ENCODE measurements at places on chromosomes 7 and 10.
A peak's percentile ranks its signal among the peaks of the same experiment; 100 is the strongest.

- H3K27me3 ChIP-seq, result no peaks in the 10 kb centered on the region
- H3K36me3 ChIP-seq, result no peaks in the 10 kb centered on the region
- no peak for DNase-seq
- H3K27ac ChIP-seq, result no peak overlapping the region
These were observed 2.7 kb downstream of the EXOC6 start for GRCh38 chr10:92851003-92851402.

- H3K4me1 ChIP-seq, result no peaks in the 10 kb centered on the region
- no peak overlapping the region for H3K27ac ChIP-seq
- no peak overlapping the region for H3K4me3 ChIP-seq
- no peaks in the 10 kb centered on the region for H3K27me3 ChIP-seq
These were observed 12.6 kb downstream of the DHX32 start for GRCh38 chr10:125868372-125868975.

GRCh38 chr7:29471444-29472138, 92.0 kb upstream of the PRR15 start:
- no peak overlapping the region for H3K27ac ChIP-seq
- no peak for DNase-seq
- H3K36me3 ChIP-seq, result no peaks in the 10 kb centered on the region
- no peaks in the 10 kb centered on the region for H3K27me3 ChIP-seq
- H3K4me3 ChIP-seq, result no peak overlapping the region

DNA sequence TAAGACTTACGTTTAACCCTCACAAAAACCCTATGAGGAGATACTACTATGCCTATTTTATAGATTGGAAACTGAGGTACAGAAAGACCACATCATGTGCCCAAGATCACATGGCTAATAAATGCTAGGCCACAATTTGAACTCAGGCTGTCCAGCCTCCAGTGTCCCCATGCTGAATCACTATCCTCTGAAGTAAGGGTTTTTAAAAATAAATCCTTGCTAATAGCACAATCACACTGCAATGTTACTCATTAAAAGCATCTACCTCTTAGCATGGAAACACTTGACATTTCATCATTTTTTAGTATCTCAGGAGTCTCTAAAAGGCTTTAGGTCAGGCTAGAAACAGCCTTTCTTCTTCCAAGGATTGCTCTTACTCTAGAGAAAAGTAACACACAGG, 50.0 kb upstream of the PPP1R3C start:
- no peak overlapping the region for H3K27ac ChIP-seq
- no peaks in the 10 kb centered on the region for H3K27me3 ChIP-seq
- DNase-seq, result no peak
- no peaks in the 10 kb centered on the region for H3K4me1 ChIP-seq

- H3K36me3 ChIP-seq, result no peaks in the 10 kb centered on the region
- H3K27me3 ChIP-seq, result no peaks in the 10 kb centered on the region
- no peaks in the 10 kb centered on the region for H3K4me1 ChIP-seq
These were observed 565.3 kb downstream of the PHTF2 start for GRCh38 chr7:78363866-78364265.

DNA sequence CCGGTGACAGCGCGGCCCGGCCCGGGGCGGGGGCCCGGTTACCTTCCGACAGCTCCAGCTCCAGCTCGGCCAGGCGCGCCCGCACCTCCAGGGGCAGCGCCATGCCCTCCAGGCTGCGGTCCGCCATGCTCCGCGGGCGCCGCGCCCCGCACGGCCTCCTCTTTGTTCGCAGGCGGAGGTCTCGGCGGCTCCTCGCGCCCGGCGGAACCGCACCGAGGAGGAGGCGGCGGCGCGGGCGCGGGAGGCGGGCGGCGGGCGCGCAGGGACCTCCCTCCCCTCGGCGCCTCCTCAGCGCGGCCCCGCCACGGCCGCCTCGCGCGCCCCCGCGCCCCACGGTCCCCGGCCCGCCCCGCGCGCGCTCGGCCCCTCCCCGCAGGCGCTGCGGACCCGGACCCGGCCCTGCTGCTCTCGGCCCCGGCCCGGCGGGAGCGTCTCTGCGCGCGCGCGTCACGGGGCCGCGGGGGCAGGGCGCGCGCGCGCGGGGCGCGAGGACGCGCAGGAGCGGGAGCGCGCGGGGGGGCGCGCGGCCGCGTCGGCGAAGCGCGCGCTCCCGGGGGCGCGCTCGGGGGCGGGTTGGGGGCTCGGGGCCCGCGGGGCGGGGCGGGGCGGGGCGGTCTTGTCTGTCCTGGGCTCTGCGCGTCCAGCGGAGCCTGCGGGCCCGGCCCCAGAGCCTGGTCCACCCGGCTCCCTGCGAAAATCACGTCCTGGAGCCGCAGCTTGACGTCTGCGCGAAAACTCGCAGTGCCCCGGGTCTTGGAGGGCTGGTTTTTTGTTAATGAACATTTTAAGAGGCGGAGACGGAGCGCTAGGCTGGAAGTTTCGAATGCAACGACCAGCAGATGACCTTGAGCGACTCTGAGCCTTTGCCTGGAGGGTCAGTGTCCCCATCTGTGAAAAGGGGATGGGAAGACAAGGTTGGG, at the start of gene DIP2C:
Gene DIP2C, minus strand, starts transcription at position 217 of the 920 bp plus-strand sequence. Its CDS starts 90 bp downstream, at position 127.
- peak within 1 kb of the TSS; percentile 61 for H3K4me3 ChIP-seq
- H3K4me1 ChIP-seq, result peaks cover 5% of the 10 kb centered on the region
- H3K27me3 ChIP-seq, result no peaks in the 10 kb centered on the region
- H3K27ac ChIP-seq, result peak within 1 kb of the TSS; percentile 91
- no peak for DNase-seq

All from esophagus squamous epithelium (tissue), 5 donors.